NCI-H2171 (cell line): ENCODE measurements at places on chromosomes 7 and 10.

DNA sequence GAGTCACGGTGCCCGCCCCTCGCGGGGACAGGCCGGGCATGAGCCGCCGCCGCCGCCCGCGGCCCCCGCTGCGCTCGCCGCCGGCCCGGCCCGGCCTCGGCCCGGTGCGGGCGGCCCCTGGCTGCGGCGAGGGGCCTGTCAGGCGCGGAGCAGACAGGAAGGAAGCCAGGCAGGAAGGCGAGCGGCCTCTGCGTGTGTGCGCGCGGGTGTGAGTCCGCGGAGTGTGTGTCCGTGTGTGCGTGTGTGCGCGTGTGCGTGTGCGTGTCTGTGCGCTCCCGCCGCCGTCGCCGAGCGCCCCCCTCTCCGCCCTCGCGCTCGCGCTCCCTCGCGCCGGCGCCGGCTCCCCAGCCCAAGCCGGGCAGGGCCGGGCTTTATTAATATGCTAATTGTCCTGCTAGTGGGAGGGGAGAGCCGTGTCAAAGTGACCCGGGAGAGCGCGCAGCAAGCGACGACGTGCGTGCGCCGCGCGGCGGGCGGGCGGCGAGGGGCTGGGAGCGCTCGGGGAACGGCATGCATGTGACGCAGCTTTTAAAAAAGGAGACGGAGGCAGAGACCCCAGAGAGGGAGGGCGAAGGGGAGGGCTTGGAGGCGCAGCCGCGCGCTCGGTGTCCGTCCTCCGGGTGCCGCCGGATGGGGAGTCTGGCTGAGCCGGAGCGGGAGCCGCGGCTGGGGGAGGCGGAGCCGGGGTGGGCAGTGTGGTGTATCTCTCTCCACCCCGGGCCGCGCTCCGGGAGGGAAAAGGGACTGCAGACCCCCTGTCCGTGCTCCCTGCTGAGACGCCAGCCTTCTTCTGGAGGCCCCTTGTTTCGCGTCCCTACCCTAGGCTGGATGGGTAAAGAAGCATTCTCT lies at the start of gene LDB1:
Gene LDB1, minus strand, starts transcription at position 227 of the 849 bp plus-strand sequence. CDS start 258 bp downstream, outside the sequence.
- peak; percentile 70 for DNase-seq

GRCh38 chr10:65861249-65861648 lies 1064.6 kb upstream of the LRRTM3 start:
- no peak for DNase-seq

- DNase-seq = no peak
Measured at GRCh38 chr7:1042492-1042833, 1.9 kb upstream of the GPR146 start.

DNA sequence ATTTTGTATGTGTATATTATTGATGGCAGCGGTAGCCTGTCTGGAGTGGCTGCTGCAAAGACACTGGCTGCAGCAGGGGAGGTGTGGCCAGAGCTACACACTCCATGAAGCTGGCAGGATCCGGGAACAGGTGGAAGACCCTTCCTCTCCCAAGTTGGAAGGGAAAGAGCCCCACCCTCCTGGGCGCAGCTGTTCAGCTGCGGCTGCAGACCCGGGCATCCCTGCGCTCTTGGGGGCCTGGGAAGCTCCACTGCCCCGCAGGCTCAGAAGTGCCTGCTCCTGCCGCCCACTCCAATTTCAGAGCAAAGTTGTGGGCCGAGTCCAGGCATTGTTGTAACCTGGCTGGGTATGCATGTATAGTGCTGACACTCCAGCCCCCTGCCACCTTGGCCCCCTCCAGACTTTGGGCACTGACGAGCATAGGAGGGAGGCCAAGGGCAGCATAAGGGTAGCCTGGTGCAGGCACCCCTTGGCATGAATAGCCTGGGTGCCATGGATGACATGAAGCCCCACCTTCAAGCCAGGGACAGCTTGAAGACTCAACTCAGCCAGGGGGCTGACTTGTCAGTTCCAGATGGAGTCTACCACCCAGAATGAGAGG lies 90.7 kb upstream of the TMEM168 start:
- no peak for DNase-seq

GRCh38 chr7:46209611-46210388 lies 288.7 kb upstream of the IGFBP3 start:
- DNase-seq = no peak

DNA sequence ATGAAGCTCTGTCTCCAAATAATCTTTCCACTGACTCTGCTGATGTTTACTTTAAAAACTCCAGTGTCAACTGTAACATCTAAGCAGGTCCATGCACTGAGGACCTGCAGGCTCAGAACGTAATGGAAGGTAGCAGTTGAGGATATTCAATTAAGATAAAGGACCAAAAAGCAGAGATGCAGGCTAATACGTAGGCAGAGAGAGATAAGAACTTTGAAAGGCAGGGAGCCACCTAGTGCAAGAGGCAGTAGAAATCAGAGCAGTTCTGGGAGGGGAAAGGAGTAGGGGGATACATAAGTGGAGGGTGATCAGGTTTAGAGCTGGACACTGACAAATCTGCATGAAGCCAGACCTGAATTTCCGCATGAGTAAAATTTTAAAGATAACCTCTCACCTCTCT lies 114.5 kb upstream of the POM121L12 start:
- DNase-seq = no peak

DNA sequence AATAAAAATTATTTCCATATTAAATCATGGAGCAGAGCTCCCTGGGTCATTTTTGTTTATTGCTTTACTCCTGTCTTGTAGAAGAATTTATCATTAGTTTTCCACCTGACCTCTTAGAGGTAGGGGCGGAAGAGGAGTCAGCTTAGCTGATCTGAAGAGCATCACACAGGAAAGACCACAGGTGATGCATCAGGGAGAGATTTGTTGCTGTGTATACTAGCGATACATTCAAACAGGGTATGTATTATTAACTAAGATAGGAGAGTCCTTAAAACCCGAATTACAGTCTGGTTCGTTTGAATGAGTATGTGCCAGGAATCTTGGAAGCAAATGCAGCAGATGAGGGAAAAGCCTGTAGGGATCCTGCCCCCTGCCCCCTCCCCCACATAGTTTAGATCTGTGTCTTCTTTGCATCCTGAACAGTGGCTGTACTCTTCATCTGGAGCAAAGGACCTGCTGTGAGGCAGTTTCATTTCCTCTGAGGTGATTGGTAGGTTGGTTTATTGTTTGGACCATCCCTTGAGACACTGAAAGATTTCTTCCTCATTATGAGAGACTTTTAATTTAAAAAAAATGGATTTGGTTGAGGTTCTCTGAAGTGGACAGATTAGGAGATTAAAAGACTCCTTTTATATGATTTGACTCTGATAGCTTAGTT lies 177.0 kb downstream of the SND1 start:
- peak; percentile 9 for DNase-seq

GRCh38 chr10:127196282-127197153 lies at the start of gene INSYN2A:
Gene INSYN2A (minus strand): TSS chr10:127196591. CDS start chr10:127176395, 20,196 bp downstream.
- peak; percentile 56 for DNase-seq

DNA sequence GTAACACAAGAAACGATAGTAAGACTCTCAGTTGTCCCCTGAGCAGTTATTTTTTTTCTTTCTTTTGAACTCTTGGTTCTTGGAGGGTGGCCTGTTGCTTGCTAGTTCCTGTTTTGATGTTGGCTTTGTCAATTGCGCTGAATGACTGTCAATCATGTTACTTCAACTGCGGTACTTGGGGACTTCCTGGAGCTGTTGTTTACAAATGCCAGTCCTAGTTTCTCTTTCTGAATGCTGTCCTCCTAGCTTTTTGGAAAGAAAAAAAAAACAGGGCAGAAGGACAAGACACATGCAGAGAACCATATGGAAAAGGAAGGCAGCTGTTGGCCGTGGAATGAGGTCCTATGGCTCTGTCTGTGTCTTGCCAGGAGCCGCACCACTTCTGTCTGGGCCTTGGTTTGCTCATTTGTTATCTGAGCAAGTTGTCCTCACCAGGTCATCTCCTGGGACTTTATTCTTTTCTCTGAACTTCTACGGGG lies 7.0 kb upstream of the PDCD4 start:
- DNase-seq = no peak

GRCh38 chr10:131591936-131592335 lies 280.4 kb upstream of the TCERG1L start:
- DNase-seq = no peak

GRCh38 chr10:58444321-58444720 lies 59.1 kb downstream of the TFAM start:
- DNase-seq = no peak

DNA sequence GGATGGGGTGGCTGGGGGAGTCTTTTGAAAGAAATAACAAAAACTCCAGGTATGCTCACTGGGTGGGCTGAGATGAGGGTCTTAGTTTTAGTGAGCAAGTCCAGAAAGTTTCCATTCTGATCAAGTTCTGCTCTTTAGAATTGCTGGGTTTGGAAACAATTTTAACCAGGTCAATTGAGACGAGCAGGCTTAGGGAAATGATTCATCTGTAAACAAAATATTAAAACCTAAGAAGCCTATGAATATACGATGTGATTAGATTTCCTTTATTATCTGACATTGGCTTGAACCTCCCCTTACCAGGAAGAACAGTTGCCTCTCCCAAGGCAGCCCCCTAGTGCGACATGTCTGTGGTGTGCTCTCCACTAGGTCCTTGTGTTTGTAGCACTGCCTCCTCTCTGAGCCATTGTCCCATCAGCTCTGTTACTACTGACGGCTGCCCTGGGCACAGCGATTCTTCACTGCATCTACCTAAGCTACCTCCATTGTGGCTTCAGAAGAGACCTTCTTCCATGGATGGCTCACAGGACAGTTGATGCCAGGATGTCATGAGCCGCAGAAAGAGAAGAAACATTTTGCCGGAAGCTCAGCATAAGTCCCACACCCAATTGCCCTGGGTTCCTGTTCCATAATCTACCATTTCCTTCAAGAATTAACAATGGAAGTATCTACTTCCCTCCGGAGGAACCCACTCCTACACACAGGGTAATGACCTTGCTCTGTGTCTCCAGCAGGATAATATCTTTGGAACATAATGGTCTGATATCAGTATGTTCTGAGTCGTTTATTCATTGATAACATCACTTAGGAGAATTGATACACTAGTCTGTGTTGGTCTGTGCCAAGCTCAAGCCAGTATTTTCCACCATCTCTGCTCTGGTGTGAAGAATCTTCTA lies 95.1 kb upstream of the ITGB1 start:
- no peak for DNase-seq

DNA sequence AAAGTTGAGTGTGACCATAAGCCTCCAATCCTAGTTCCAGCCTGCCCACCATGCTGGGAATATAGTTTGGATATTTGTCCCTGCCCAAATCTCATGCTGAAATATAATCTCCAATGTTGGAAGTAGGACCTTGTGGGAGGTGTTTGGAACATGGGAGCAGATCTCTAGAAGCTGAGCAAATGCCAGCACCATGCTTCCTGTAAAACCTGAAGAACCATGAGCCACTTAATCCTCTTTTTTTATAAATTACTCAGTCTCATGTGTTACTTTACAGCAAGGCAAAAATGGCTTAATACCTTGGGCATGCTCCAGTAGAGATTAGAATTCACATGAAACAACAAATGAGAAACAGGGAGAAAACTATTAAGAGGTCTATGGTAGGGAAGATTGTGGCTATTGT lies 27.2 kb downstream of the STEAP1 start:
- no peak for DNase-seq

GRCh38 chr10:59887006-59887405 lies 19.4 kb downstream of the CCDC6 start:
- no peak for DNase-seq

- no peak for DNase-seq
Measured at GRCh38 chr7:36308031-36308430, 81.6 kb upstream of the ANLN start.

GRCh38 chr7:31775556-31775955 lies 88.5 kb downstream of the PPP1R17 start:
- DNase-seq = no peak

DNA sequence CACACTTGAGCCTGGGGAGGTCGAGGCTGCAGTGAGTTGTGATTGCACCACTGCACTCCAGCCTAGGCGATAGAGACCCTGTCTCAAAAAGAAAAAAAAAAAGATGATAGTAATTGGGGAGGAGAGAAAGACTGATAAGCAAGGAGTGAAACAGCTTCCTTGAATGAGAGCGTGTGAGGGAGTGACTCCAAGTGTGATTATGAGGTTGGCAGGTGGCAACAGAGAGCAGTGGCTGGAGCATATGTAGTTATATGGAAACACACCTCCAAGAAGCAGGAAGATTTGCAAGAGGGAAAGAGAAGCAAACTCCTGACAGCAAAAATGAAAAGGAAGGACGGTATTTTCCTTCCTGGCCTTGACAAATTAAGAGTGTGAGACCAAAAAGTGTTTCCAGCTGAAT lies 50.4 kb downstream of the VKORC1L1 start:
- DNase-seq = no peak

DNA sequence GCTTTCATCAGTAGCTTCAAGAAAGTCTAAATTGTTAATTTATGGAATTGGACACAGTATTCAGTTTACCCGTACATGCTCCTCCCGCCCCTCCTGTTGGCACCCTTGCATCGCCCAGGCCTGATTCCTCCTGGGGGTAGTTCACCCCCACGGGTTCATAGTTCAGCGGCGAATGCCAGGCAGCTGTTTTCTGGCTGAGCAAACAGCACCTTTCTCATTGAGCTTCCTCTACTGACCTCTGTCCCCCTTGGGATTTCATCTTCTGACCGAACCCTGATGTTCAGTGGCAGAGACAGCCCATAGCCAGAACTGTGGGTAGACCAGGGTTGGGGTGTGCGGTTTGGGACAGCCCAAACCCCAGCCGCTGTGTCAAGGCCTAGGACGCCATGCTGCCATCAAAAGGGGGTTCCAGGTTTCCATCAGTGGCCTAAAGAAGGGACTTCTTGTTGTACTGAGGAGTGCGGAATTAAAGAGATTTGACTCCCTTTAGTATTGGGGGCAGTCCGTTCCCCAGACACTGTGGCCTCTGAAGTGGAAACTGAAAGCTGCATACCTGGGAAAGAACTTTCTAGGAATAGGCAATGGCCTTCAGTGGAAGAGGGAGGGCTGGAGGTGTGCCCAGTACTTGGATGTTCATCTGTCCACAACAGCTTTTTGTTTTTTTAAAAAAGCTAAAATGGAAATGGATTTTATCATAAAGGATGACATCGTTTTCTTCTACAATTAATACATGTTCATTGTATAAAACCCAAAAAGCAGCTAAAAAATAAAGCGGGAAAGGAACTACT lies 19.0 kb downstream of the MDH2 start:
- DNase-seq = no peak

GRCh38 chr10:11898372-11899066 lies 75.4 kb downstream of the PROSER2 start:
- DNase-seq = no peak

- no peak for DNase-seq
Measured at GRCh38 chr10:99304862-99305229, 24.3 kb upstream of the CNNM1 start.

DNA sequence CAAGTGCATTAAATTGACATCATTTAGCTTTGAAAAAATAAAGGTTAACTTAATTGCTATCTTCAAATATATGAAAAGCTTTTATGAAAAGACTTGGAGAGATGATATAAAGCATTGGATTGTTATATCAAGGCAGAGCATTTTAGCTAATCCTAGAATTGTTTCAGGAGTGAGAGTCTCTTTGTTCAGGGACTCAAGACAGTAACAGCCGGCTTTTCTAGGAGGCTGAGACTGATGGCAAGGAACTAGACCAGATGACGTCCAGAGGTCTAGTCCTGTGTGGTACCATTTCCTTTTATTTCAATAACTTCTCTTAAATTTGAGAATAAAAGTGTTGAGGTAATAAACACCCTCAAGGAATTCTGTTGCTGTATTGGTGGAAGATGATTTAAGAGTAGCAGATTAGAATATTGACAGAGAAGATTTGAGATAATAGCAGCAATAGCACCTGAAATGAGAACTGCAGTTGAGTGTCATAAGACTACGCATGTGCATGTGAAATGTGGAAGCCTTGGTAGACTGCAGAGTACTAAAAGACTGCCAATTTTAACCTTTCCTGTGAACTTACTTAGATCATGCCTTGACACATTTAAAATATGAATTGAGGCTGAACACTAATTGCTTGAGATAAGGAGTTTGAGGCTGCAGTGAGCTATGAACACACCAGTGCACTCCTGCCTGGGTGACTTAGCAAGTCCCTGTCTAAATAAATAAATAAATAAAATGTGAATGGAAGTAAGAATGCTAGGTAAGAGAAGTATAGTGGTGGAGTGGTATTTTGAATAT lies 79.6 kb downstream of the ZNRF2 start:
- DNase-seq = no peak
